ENCODE measurements at places on chromosomes 7 and 10. TPM values are rescaled to one million over a fixed set of nuclear protein-coding genes. Genes with fewer than 3 reads are reported as not detected.

Gene CALCR
- total RNA-seq, result not detected

- DNase-seq, result no peak
Observed at GRCh38 chr7:85004402-85004801, 182.5 kb downstream of the SEMA3D start.

Gene SFXN4
- total RNA-seq, result 9.4 TPM

- DNase-seq, result no peak
Observed at GRCh38 chr10:100987685-100988049, 324 bp downstream of the TWNK start.

Gene KCP
- 0.17 TPM for total RNA-seq

- no peak for DNase-seq
Observed at GRCh38 chr7:47480576-47481538, 101.1 kb downstream of the TNS3 start.

DNA sequence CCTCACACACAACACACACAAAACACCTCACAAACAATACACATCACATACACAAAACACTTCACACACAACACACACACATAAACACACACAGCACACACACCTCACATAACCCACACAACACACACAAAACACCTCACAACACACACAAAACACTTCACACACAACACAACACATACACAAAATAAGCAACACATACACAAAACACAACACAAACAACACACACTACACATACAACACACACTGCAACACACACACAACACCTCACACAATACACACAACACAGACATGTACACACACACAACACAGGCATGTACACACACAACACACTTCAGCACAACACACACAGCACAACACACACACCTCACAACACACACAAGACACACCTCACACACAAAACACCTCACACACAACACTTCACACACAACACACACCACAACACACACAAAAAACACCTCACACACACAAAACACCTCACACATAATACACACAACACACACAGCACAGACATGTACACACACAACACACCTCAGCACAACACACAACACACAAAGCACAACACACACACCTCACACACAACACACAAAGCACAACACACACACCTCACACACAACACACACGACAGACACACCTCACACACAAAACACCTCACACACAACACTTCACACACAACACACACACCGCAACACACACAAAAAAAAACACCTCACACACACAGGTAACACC lies 107.5 kb downstream of the TNS3 start:
- no peak for DNase-seq

- no peak for DNase-seq
Observed at GRCh38 chr10:43069211-43069515, 7.7 kb upstream of the RET start.

DNA sequence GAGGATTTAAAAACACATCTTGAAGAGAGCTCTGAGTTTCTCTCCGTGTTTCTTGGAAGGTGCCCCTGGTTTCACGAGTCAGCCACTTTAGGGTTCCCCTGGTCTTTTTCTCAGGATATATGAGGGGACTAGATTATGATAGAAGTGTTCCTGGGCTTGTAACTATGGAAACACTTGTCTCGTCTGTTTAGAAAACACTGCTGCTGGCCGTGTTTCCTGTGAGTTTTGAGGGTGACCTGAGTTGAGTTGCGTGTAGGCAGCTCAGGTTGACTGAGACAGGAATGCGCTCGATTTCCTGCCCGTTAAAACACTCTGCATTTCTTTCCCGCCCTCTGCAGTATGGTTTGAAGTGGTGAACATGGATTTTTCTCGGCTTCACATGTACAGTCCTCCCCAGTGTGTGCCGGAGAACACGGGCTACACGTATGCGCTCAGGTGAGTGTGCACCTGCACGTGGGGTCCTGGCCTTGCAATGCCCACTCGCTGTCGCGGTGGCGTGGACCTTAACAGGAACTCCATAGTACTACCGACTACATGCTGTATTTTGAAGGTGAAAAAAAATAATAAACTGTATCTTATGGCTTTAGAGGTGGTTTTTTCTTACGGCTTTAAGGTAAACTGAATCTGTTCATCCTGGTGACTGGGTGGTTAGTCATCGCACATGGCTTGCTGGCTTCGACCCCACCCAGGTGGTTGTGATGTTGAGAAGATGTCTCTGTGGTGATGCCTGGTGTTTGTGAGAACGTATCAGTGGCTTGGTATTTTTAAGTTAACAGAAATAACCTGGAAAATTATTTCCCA lies at the start of gene SUN1:
SUN1 (plus strand) TSS at position 310 of the 801 bp plus-strand sequence; CDS start at position 359, 49 bp downstream.
- peak; percentile 95 for DNase-seq

Gene SLC4A2
- total RNA-seq, result 93.6 TPM

Gene ZNF117
- total RNA-seq, result 4.8 TPM

DNA sequence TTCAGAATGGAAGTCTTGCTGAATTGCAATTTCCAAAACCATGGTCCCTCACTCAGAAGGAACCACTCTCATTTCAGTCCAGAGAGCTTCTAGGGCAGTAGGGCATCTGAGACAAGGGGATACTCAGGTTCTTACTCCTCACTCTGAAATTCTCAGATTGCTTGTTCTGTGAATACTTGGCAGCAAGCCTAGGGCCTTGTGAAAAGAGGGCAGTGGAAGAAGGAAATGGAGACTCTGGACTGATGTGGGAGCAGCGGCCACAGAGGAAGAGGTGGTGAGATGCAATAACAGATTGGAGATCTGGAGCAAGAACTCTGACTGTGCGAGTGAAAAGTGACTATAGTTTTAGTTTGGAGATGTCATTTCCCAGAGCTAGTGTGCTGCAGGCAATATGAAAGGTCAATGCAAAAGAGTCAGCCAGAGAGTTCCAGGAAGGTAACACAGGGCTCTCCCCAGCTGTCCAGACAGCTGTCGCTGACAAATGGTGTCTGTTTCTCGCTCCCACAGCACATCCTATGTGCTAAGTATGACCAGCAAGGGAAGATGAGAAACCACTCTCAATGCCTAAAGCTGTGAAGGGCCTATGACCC lies 291.6 kb upstream of the KIAA1217 start:
- no peak for DNase-seq

DNA sequence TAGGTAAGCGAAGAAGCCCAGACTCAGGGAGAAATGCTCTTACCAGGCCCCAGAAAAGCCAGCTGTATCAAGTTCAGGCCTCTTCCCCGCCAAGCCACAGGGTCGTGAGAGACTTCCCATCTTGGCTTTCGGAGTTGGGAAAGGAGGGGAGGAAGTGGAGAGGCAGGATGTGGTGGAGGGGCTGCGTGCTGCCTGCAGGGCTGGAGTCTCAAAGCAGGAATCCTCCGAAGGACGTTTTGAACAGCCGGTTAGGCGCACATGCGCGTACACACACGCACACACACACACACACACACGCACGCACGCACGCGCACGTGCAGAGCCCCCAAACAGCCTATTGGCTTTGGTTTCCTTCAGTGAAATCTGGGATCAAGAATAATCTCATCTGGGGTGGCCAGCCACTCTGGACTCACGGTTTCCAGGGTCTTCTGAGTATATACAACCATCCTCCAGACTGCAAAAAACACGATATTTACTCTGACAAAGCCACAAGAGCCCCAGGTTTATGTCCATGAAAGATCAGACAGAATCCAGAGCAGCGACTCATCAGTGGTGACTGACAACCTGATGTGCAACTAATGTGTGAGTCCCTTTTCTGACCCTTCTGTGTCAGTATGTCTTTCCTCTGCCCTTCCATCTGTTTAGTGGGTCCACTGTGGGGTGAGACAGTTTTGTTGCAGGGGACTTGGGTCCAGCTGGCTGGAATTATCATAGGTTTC lies 115.0 kb upstream of the ZNF438 start:
- DNase-seq, result peak; percentile 67

- peak; percentile 46 for DNase-seq
Observed at GRCh38 chr7:27148031-27148755, 619 bp upstream of the HOXA6 start.

Gene GPR15LG
- not detected for total RNA-seq

Gene GIMAP8
- 157 TPM for total RNA-seq

DNA sequence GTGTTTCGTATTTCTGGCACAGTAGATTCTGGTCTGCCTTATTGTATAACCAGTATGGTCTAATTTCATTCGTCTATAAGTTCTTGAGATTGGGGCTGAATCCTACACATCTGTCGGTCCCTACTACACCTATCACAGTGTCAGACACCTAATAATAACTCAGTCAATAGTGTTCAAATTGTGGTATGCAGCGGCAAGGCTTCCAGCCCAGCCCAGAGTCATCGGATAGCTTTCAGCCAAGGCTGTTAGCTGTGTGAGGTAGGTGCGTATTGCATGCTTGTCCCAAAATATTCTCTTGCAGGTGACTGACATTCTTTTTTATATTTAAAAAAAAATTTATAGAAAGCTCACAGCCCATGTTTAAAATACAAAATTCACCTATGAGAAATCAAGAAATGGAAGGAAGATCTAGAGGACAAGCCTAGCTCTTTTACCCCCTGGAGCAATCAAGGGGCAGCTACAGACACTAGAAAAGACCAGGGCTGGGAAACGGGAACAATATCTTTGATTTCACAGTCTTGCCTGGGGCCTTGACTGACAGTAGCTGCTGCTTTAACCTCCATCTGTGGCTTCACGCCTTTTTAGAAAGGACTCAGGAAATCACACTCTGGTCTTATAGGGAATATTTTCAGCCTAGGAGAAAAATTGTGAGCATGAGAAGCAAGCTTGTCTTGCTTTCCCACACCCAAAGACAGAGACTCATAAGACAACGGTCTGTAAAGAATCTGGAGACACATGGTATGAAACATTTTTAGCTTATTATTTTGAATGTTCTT lies 9.5 kb upstream of the ASB4 start:
- DNase-seq, result peak; percentile 21

DNA sequence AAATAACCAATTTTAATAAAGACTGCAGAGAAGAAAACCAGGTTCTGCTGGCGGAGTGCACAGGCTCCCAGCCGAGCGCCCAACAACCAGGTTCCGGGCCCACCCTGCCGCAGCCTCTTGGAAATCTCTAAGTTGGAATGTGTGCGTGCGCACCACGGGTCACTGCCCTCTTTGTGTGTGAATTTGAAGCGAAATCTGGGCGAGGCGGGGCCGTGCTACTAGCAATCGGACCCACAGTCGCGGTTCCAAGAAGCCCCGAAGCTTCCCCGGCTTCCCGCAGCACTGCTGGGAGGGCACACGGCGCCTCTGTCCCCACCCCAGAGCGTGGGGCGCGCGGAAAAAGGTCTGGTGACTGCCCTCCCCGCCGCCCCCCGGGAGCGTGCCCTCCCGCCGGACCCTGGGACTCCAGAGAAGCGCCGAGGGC lies 666 bp upstream of the MAP3K8 start:
- DNase-seq, result peak; percentile 81

DNA sequence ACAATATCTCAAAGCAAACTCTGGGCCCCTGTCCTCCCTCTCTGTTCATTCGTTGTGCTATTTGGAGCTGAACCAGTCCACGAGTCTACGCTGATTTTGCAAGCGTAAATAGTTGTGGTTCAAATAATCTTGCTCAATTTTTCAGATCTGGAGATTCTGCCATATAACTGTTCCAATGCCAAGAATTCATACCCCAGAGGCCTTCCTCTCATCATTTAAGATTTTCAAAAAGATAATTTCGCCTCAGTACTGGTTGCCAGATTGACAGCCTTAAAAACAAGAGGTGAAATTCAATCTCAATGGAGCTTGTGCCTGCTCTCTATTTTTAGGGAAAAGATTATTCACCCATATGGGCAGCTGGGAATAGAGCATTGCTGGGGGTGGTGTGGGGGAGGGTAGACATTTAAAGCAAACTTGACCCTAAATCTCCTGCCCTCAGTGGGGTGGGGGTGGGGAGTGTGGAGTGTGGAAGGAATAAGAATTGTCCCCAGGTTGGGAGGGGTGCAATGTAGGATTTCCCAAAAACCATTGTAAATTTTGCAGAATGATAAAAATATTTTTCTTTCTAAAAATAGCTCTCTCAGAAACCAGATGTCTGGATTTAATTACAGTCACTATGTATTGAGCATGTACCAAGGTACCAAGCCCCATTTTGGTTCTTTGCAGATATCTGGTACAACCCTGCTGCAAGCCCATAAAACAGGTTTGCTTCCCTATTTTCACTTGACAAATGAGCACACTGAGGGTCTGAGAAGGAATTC lies 104.7 kb upstream of the EEPD1 start:
- no peak for DNase-seq

GRCh38 chr10:46309511-46310142 lies 22.8 kb downstream of the ANTXRL start:
- no peak for DNase-seq

Gene TMEM178B
- 0.34 TPM for total RNA-seq
